ENCODE measurements at places on chromosomes 1 and 21.
A peak's percentile ranks its signal among the peaks of the same experiment; 100 is the strongest.

- no peak for DNase-seq
Observed at GRCh38 chr1:54358503-54359168, 47.6 kb downstream of the SSBP3 start.

GRCh38 chr21:35749904-35750303, 310.4 kb downstream of the SETD4 start:
- DNase-seq, result no peak

DNA sequence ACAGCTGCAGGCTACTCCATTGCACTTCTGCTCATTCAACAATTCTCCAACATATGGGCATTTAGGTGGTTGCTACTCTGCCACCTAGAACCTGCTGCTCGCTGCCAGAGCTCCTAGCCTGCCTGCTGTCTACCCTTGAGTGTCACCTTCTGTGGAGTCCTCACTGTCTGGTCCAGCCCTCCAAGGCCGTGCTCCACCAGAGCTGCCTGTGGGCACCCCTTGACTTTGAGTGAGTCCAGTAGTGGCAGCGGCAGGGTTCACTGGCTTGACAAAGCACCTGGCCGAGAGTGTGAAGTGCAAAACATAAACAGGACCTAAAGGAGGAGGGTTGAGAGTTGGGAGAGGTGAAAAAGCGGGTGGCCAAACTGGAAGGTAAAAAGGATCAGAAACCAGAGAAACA, 120.3 kb upstream of the DNAH14 start:
- no peak for DNase-seq

- DNase-seq, result peak; percentile 85
Observed at GRCh38 chr1:27668808-27669723, 2.9 kb downstream of the IFI6 start.

DNA sequence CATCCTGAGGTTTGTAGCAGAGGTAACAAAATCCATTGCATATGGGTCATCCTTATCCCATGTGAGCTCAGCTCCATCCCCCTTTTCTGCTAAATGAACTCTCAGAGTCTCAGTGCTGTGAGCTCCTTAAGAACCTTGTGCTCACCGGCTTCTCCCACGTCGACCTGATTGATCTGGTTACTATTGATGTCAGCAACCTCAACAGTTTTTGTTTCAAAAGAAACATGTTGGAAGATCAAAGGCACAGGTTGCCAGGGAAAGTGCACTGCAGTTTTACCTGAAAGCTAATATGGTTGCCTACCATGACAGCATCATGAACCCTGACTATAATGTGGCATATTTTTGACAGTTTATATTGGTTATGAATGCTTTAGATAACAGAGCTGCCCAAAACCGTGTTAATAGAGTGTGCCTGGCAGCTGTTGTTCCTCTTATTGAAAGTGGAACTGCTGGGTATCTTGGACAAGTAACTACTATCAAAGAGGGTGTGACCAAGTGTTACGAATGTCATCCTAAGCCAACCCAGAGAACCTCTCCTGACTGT, 131.4 kb downstream of the HS2ST1 start:
- DNase-seq, result peak; percentile 74

GRCh38 chr1:22416555-22417454, 34.8 kb upstream of the ZBTB40 start:
- peak; percentile 73 for DNase-seq

- DNase-seq, result no peak
Observed at GRCh38 chr1:180130651-180131050, 24.0 kb upstream of the QSOX1 start.

DNA sequence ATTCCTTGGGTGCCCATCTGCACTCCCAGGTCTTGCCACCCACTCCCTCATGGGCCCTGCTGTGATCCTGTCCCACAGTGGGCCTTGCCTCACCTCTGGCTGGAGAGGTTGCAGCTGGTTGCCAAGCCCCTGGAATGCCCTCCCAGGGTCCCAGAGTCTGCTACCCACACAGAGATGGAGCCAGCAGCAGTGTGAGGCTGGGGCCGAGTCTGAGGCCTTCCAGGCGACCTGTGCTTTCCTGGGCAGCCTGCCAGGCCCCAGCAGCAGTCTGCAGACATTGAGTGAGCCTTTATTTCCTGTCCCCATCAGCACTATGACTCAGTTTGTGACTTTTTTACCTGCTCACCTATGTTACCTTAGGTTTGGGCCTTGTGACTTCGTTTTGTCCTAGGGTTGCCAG, 25.0 kb upstream of the TSPAN2 start:
- no peak for DNase-seq

DNA sequence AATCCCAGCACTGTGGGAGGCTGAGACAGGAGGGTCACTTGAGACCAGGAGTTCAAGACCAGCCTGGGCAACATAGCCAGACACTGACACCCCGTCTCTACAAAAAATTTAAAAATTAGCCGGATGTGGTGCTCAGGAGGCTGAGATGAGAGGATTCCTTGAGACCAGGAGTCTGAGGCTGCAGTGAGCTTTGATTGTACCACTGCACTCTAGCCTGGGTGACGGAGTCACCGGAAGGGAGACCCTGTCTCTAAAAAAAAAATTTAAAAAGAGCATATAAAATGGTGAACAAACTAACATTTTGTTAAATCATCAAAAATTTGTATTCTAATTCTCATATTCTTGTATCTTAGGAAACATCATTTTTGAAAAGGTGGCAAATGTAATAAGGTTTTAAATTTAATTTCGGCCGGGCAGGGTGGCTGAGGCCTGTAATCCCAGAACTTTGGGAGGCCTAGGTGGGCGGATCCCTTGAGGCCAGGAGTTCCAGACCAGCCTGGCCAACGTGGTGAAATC, 27.1 kb downstream of the MAB21L3 start:
- DNase-seq, result no peak

DNA sequence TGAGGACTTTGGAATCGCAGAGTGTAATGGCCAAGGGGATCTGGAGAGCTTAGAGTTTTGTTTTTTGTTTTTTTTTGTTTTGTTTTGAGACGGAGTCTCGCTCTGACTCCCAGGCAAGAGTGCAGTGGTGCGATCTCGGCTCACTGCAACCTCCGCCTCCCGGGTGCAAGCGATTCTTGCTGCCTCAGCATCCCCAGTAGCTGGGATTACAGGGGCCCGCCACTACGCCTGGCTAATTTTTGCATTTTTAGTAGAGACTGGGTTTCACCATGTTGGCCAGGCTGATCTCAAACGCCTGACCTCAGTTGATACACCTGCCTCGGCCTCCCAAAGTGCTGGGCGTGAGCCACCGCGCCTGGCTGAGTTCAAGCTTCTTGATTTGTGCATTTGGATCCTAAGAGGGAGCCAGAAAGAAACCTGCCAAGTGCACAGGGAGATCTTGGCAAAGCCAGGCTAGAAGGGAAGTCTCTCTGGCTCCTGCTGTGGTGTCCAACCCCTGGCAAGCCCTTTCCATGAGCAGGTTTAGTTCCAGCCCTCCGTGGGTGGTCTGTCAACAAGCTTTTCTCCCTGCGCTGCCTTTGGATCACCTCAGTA, 852 bp downstream of the FAAH start:
- no peak for DNase-seq

- no peak for DNase-seq
Observed at GRCh38 chr1:100188617-100189016, 10.6 kb upstream of the LRRC39 start.

DNA sequence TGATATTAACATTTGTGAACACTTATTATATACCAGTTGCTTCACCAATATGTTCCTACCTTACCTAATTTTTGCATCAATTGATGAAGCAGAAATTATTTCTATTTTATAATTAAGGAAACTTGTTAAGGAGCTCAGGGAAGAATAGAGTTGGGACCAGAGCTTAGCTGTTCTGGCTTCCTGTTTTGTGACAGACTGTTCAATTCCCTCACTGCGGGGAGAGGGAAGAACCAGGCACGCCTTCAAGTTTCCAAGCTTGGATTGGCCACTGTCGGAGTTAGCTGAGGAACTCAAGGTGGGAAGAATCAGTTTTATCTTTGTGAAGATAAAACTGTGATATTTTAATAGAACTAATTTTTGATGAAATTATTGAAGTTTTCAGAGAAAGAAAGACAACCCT, 142.3 kb upstream of the LMO4 start:
- no peak for DNase-seq

GRCh38 chr1:102463328-102463727, 466.6 kb upstream of the OLFM3 start:
- no peak for DNase-seq

DNA sequence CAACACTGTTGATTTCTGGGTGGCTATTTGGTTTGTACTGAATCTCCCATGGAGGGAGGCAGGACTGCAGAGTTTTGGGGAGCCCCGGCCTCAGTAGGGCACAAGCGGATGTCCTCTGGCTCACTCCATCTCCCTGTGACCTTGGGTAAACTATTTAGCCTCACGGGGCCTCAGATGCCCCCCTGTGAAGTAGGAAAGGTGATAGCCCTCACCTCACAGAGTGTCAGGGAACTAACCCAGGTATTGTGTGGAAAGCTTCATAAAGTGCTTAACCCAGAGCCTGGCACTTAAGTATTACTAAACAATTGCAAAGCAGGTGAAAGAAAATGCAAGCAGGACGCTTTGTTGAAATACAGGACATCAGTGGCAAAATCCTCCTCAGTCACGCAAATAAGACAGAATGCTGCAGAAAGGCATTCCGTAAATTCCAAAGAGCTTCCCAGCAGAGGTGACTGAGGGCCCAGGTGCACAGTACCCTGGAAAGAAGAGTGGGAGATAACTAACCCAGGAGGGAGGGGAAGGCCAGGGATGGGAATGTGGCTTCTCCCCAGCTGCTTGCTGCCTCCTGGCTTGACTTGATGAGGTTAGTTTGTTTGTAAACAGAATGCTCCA, 436.3 kb downstream of the PRDM2 start:
- DNase-seq, result no peak

DNA sequence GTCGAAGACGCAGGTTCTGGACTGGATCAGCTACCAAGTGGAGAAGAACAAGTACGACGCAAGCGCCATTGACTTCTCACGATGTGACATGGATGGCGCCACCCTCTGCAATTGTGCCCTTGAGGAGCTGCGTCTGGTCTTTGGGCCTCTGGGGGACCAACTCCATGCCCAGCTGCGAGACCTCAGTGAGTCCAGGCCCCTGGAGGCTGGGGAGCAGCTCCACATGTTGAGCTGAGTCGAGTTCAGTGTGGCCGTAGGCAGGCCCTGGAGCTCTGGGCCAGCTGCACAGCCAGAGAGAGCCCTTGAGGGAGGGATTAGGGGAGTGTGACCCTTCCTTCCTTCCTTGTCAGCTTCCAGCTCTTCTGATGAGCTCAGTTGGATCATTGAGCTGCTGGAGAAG, 1.6 kb downstream of the ELF3 start:
- no peak for DNase-seq

- no peak for DNase-seq
Observed at GRCh38 chr1:16900751-16901150, 5.0 kb downstream of the RNU1-2 start.

- no peak for DNase-seq
Observed at GRCh38 chr21:18655931-18656330, 252.3 kb upstream of the TMPRSS15 start.

GRCh38 chr21:21963911-21964310, 965.7 kb downstream of the NCAM2 start:
- no peak for DNase-seq

DNA sequence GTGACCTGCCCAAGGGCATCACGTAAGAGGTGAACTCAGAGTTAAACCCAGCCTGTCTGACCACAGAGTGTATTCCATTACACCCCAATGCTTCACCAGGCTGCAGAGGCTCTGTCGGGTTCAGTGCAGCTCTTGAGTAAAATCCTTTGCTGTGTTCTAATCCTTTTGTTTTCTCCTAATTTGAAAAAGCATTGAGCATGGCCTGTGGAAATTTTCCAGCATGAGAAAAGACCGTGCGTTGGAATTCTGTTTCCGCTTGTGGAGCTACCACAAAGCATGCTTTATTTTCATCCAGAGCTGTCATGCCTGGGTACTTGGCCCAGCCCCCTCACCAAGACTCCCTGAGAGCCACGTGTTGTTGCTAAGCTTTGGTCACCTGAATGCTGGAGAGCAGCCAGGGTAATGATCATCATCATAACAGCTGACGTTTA, 317.6 kb downstream of the PRDM2 start:
- DNase-seq, result no peak

DNA sequence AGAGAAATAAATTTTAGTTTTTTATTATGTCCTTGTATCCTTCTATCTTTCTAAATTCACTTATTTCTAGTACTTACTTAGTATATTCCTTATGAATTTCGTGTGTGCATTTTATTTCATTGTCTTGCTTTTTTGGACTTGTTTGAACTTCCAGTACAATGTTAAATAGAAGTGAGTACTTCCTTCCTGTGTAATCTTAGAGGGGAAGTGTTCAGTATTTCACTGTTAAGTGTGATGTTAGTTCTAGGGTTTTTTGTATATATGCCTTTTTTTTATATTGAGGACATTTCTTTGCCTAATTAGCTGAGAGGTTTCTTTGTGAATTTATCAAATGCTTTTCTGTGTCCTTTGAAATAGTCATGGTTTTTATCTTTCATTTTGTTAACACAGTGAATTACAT, 10.7 kb downstream of the LYPLAL1 start:
- DNase-seq, result no peak

DNA sequence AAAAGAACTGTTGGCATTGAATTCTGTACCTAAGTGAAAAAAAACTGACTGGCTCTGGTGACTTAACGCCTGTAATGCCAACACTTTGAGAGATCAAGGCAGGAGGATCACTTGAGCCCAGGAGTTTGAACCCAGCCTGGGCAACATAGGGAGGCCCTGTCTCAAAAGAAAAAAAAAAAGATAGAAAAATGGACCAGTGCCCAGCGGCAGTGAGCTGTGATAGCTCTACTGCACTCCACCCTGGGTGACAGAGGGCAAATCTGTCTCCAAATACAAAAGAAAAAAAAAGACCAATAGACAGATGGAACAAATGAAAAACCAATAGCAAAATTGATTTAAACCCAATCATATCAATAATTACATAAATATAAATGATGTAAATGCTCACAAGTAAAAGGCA, 674 bp upstream of the AKR7A3 start:
- no peak for DNase-seq

GRCh38 chr1:43764581-43764980, 57.2 kb downstream of the ST3GAL3 start:
- no peak for DNase-seq

GRCh38 chr1:193356249-193356648, 169.8 kb upstream of the B3GALT2 start:
- no peak for DNase-seq

DNA sequence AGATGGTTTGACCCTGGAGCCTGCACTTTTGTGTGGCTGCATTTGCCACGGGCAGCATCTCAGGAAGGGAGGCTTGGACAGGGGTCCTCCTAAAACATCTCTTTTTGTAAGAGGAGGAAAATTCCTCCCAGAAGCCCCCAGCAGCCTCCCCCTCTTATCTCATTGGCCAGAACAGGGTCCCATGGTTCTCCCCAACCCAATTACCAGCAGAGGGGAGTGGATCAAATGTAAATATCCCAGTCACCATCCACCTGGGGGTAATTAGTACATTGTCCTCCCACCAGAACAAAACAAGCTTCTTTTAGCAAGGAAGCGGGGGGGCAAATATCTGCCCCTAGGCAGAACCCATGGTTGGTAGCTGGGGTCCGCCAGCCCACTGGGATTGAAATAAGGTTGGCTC, 44.7 kb upstream of the TENT5B start:
- DNase-seq, result no peak
